CD4-positive, alpha-beta T cell (primary cell): ENCODE measurements at places on chromosomes 2 and 18. TPM values are rescaled to one million over a fixed set of nuclear protein-coding genes. Genes with fewer than 3 reads are reported as not detected.

The LINC00305 gene
- total RNA-seq, result not detected

The ODC1 gene
- total RNA-seq, result 164 TPM

The TRMT61B gene
- 20.8 TPM for total RNA-seq

The RAD51AP2 gene
- total RNA-seq, result not detected

The MC4R gene
- total RNA-seq, result not detected

The COL4A3 gene
- total RNA-seq, result not detected

The SKOR2 gene
- total RNA-seq, result not detected

The NEU4 gene
- 4.3 TPM for total RNA-seq

The PELI1 gene
- total RNA-seq, result 274 TPM

The CXCR1 gene
- 0.08 TPM for total RNA-seq

The NT5DC4 gene
- total RNA-seq, result not detected

The IL36G gene
- total RNA-seq, result not detected

The IL1R1 gene
- total RNA-seq, result 0.22 TPM

The ZFAND2B gene
- total RNA-seq, result 65.9 TPM

The WDCP gene
- total RNA-seq, result 1.4 TPM

The SRD5A2 gene
- total RNA-seq, result not detected

The LAMA1 gene
- total RNA-seq, result not detected

The ASPRV1 gene
- 0.96 TPM for total RNA-seq

The CRYGC gene
- total RNA-seq, result not detected

The TBR1 gene
- not detected for total RNA-seq

The SERPINB3 gene
- total RNA-seq, result not detected

The TSPYL6 gene
- not detected for total RNA-seq

The ARHGAP15 gene
- total RNA-seq, result 165 TPM

The NEU2 gene
- total RNA-seq, result not detected

The GKN1 gene
- not detected for total RNA-seq

The OTX1 gene
- not detected for total RNA-seq

The KLHL30 gene
- total RNA-seq, result not detected

The C18orf54 gene
- total RNA-seq, result 0.44 TPM

The TDRD15 gene
- total RNA-seq, result not detected

The ITSN2 gene
- total RNA-seq, result 77.1 TPM

The TMEM200C gene
- total RNA-seq, result not detected

The ACVR1C gene
- 6.2 TPM for total RNA-seq

The ST6GAL2 gene
- total RNA-seq, result not detected

The GPATCH11 gene
- total RNA-seq, result 4.1 TPM

The UGT1A8 gene
- total RNA-seq, result not detected

The FBXO48 gene
- 0.50 TPM for total RNA-seq

The MATN3 gene
- not detected for total RNA-seq

The CCL20 gene
- 1.5 TPM for total RNA-seq

The C1QL2 gene
- not detected for total RNA-seq

The CFC1 gene
- not detected for total RNA-seq

The CRACDL gene
- total RNA-seq, result 1.5 TPM

The AGPS gene
- 21.5 TPM for total RNA-seq
